ENCODE measurements at places on chromosomes 13 and 19.

GRCh38 chr13:61123538-61124289 lies 291.9 kb downstream of the PCDH20 start:
- DNase-seq: no peak

GRCh38 chr13:79407349-79407979 lies 1.4 kb upstream of the RBM26 start:
- DNase-seq: no peak

DNA sequence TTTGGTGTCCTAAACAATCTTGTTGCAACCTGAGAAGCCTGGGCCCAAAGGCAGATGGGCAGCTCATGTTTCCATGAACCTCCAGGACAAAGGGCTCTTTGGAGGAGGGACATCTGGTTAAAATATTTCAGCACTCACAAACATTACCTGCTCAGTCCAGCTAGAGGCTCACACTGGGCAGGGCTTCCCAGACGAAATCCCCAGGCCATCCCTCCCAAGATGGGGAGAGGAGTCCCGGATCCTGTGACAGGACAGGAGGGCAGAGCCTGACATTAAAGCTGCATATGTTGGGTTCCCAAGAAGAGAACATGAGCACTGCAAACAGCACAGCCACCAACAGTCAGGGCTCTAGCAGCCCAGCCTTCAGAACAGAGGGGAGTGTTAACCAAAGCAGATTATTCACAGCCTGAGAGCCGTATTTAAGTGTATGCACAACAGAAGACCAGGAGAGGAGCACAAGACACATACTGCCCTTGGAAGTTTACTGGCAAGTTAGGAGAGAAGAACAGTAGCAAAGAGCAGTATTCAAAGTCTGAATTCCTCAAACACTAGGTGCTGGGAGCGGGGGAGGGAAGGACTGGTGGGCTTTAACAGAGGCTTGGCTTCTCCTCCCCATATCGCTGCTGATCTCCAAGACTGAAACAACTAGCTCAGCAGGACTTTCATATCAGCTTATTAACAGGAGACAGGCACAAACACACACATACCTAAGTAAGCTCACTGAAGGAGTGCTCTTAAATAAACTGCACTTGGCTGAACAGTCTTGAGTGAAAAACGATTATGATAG lies 12.3 kb downstream of the ATP7B start:
- DNase-seq: no peak

GRCh38 chr13:94154367-94154766 lies 325.1 kb downstream of the DCT start:
- no peak for DNase-seq

DNA sequence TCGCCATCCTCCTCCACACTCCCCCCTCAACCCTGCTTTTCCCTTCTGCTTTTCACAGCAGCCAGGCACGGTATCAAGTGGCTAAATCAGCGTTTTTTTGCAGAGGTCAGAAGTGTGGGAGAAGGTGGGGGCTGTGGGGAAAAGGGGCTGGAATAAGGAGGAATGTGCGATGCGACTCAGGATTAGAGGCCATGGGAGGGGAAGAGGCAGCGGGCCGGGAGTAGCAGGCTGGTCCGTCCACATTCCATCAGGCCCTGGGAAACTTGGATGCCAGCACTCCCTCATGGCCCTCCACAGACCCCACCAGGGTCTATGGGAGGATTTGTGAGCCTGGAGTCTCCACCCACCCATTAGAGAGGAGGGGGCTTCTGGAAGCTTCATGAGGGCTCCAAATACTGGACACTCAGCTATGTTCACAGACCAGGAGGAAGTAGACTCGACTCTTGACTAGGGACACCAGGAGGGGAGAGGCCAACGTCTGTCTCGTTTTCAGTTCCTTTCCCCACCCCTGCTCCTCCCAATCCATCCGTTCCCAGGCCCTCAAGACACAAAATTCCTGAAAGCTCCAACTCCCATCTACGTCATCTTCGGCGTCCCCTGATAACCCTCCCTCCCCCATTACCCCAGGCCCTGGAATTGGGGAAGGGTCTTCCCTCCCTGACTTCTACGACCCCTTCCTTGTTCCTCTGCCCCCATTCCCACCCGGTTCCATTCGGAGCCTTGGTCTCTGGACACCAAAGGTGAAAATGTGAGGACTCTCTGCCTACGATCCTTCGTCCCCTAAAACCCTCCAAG lies 3.3 kb upstream of the KCNC3 start:
- no peak for DNase-seq

DNA sequence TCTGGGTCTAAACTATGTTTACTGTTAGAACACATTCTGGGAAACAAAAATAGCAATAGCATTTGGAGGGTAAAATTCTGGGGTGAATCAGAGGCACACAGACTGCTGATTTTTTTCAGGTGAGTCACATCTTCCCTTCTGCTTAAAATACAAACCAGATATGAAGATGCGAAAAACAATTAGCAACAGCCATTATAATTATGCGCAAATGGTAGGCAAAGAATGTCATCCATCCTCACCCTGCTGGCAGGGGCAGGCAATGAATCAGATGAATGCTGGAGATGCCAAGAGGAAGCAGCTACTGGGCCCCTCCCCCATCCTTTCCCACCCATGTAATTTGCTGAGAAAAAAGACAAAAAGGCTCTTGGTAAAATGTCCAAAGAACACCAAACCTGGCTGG lies 282.9 kb downstream of the KLF5 start:
- no peak for DNase-seq

- no peak for DNase-seq
Observed at GRCh38 chr19:42693760-42694350, 46.4 kb downstream of the PSG3 start.

GRCh38 chr13:68719815-68720214 lies 1387.8 kb upstream of the ATXN8OS start:
- no peak for DNase-seq

- DNase-seq: no peak
Observed at GRCh38 chr19:17797424-17798201, 2.7 kb downstream of the B3GNT3 start.

DNA sequence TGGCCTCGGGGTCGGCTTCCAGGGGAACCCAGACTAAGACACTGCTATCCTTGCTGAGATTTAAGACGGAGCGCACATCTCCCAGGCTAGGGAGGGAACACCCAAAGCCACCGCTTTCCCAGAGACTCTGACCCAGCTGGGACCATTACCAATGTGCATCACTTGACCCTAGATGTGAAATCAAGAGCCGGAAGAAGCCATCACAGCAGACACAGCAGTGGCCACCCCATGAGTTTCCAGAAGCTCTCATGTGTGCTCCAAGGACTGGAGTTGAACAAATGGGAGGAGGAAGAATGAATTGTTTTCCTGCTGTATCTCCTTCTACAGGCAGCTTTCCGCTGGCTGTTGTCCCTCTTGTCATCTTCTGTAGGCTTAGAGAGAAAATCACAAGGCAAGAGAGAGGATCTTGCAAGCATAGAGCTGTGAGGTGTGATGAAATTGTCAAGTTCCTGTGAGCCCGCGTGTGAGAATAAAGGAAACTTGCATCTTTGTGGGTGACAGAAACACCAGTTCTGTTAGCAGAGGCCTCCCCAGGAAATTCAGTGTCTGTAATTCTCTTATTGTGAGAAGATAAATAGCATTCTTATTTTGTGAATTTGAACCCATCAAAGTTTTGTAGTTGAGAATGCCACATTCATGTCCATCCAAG lies 711.8 kb downstream of the UQCRFS1 start:
- DNase-seq: no peak

DNA sequence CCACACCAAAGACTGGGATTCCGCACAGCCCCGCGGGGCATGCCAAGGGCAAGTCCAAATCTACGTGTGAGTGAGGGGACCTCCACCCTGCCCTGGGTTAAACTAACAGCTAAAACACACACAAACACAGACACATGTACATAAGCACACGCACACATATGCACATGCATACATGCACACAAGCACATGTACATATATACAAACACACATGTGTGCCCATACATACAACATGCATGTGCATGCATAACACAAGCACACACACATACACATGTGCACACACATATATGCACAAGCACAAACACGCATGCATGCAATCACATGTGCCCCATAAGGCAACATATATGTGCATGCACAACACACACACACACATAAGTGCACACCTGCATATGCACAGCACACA lies 136.7 kb downstream of the SOX1 start:
- DNase-seq: no peak

GRCh38 chr13:29929062-29929847 lies 78.8 kb upstream of the UBL3 start:
- DNase-seq: no peak

DNA sequence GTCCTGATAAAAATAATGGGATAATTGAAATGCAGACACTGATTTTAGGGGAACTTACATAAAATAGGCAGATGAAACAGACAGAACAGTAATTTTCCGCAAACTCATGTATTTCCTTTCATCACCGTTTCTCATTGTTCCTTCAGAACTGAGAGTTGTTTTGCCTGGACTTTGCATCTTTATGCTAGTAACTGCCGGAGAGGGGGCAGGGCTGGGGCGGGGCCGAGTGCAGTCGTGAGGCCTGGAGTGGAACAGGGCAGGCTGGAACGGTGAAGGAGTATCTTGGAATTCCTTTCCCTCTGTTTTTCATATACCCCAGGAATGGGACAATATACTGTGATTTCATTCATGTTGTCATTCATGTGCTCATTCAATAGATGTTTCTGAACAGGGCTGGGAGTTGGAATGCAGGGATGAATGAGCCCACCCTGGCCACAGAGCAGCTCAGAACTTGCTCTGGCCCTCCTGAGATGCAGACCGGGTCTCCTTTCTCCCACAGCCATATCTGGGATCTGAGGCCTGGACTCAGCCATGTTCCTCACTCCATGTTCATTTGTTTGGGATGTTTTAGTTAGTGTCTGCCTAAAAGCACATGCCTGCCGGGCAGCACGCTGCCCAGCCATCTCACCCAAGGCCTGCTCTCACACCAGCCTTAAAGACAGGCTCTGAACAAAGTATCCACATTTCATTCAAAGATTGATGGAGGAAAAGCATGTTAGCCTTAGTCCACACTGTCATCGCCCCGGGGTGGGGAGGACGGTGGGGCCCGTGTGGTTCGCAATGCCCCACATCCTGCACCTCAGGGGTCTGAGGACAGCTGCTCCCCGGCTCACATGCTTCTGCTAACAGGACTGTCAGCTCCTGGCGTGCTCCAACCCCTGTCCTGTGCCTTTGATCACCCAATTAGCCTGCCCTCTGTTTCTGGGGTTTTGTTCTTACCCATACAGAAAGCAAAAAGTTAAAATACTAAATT lies 92.9 kb downstream of the SOX1 start:
- DNase-seq: no peak

DNA sequence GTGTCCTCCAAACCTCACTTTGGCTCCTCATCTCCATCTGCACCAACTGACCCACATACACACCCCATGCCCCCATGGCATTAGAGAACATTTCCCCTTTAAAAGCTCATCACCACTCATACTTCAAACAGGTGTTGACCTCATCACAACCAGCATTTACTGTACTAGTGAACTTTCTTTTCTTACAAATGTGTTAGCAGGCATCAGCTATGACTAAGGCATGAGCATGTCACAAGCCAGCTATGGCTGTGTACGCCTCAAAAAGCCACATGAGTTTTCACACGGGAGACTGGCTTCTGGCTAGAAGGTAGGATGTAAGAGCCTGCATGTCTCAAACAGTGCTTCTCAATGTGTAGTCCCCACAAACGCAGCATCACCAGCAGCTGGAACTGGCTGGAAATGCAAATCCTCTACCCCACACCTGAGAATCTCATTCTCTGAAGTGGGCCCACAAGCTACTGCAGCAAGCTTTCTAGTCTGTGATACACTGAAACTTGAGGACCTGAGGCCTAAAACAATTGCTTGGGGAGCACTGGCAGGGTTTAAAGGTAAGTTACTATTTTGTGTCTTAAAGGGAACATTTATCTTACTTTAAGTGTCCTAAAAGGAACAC lies 66.8 kb downstream of the TUBGCP3 start:
- DNase-seq: no peak

- DNase-seq: no peak
Observed at GRCh38 chr19:56983171-56983570, 136.6 kb upstream of the USP29 start.

- DNase-seq: no peak
Observed at GRCh38 chr19:47499371-47499770, 15.4 kb upstream of the KPTN start.

GRCh38 chr13:34886987-34887386 lies 55.1 kb upstream of the NBEA start:
- DNase-seq: no peak

DNA sequence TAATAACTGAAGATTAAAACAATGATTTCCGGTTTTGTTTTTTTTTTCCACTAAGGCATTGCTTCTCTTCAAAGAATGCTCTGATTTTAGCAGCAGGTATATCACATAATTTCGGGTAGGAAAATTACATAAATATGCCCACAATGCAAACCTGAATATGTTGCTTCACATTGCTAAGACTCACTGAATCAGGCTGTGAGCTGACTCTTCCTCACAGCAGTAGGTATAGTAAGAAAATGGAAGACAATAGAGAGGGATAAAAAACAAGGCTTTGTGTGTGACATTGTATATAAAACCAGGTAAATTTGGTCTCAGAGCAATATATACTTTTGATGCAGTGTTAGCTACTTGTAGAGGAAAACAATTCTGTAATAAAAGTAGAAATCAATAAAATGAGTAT lies 1355.0 kb downstream of the OLFM4 start:
- no peak for DNase-seq

DNA sequence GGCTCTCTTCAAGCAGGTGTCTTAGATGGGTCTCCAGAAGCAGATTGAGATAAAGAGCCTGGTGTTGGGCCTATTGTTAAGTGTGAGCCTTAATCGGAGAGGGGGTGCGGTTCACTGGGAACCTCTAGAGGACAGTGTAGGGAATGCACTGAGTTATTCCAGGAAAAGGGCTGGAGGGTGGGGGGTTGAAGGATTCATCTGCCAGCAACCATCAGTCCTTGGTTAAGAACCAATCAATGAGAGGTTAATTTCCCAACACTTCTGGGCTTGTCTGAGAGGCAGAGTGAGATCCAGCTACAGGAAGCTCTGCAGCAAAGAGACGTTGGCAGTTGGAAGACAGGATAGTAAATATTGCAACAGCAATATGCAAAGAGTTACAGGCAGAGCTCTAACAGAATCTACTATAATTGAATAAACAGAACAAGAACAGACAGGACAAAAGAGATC lies 28.7 kb downstream of the CYP4F2 start:
- DNase-seq: peak; percentile 16

GRCh38 chr19:50266896-50267295 lies 62.3 kb downstream of the KCNC3 start:
- DNase-seq: no peak

GRCh38 chr13:61738236-61738750 lies 322.6 kb upstream of the PCDH20 start:
- no peak for DNase-seq

DNA sequence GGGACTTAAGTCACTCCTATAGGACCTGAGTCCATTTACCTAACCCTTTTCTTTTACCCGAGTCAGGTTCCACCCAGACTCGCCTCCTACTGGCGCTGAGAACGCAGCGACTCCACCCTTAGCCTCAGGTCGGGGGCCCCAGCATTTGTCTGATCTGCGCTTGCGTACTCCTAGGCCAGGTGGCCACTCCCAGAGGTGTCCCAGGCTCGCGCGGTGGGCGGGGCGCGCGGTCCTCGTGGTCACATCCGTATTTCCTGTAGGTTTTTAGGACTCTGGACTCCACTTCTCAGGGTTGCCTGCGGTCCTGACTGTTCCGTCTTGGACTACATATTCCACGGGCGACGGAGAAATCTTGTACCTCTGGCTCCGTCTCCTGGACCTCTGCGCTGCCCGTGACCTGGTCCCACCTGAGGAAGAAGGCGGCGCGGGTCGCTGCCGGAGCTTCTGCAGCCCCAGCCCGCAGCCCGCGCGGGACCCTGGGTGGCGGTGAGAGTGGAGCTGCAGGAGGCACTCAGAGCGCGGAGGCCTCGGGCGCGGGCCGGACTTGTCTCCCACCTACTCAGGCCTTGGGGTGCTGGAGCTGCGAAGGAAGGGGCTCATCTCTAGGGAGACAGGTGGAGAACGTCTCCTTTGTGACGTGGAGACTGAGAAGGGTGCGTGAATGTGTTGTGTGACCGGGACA lies 11.0 kb upstream of the ZNF573 start:
- DNase-seq: no peak
